ENCODE measurements at places on chromosomes 5 and 9.

GRCh38 chr5:158119961-158120723 lies 261.2 kb upstream of the CLINT1 start:
- no peak for DNase-seq

GRCh38 chr5:1012313-1012841 lies 3.8 kb downstream of the NKD2 start:
- no peak for DNase-seq

DNA sequence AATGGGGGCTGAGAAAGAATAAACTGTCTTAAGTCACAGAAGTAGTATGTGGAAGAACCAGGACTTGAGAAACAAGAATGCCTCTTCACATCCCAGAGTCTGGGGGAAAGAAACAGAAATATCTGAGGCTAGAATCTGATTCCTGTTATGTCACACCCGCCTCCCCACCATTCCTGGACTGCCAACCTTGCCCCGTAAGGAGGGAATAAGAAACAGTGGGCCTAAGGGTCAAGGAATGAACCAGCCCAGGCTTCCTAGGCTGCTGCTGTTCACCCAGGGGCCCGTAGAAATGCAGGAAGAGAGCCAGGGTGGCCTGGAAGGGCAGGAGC lies 4.3 kb downstream of the PCDH1 start:
- no peak for DNase-seq

- no peak for DNase-seq
Observed at GRCh38 chr5:73447530-73448462, 781 bp downstream of the FOXD1 start.

DNA sequence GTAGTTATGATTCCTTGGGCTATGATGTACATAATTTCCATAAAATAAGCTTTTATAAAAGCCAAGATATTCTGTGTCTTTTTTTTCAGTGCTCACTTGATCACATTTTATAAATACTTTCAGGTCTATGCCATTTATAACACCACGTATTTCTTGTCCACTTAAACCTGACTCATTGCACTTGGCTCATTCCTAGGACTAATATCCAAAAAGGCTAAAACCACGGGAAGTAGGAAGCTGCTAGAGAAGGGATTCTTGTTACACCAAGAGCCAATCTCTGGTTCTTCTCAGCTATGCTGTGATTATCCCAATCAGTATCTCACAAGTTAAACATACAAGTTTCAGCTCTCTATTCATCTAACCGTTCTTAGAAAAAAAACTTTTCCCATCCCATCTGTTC lies 80.4 kb upstream of the CDH6 start:
- DNase-seq, result peak; percentile 72

DNA sequence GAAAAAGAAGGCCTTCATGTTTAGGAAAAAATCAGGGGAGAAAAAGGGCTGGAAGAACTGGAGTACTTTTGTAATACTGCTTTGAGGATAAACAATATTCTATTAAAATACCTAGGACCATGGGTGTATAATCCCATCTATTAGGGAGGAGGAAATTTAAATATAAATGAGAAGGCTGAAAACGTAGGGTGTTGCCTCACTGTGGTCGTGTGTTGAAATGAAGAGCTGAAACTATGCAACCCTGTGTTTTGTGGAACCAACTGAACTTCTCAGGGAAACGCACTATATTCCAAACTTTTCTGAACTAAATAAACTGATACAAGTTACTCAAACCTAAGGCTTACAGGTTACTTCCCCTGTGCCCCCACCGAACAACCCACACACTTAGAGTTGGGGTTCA lies 4.5 kb upstream of the CNTLN start:
- DNase-seq, result no peak

GRCh38 chr9:90967145-90967538 lies 165.5 kb downstream of the SYK start:
- no peak for DNase-seq

- no peak for DNase-seq
Observed at GRCh38 chr9:37769306-37769705, 15.6 kb downstream of the EXOSC3 start.

- DNase-seq, result no peak
Observed at GRCh38 chr5:7437836-7438235, 41.9 kb downstream of the ADCY2 start.

DNA sequence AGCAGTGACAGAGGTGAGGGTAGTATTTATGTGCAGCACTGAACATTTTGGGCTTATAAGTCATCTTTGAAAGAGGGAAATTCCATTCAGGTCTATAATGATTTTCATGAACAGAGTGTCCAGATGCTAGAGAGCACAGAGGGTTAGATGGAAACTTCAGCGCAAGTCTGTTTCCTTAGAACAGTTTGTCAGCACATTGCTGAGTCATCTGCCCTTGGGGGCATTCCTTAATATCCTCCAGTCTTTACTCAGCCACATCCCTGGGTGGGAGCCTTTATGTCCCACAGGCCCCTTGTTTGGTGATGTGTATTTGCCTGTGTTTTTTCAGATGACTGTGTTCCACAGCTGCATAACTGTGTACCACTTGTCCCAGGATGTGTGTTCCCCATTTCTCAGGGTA lies 138.5 kb upstream of the S1PR3 start:
- peak; percentile 54 for DNase-seq

DNA sequence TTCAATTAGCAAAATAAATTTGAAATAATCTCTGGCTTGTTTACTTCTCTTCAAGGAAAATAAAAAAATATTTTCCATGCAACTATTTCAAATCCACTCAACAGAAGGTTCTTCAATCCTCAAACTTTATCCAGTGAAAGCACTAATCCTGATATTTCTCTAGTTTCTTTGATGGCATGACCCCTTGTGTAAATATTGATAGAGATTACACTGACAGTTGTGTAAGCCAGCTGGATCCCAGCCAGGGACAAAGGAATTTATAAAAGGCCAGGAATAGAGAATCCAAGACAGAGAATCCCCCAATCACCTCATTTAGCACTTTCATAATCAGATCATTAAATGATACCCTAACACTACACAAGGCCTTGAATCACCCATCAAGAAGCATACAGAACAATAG lies 135.2 kb downstream of the GNA14 start:
- DNase-seq, result no peak

GRCh38 chr9:125464591-125465385 lies 203.2 kb downstream of the GAPVD1 start:
- DNase-seq, result no peak

DNA sequence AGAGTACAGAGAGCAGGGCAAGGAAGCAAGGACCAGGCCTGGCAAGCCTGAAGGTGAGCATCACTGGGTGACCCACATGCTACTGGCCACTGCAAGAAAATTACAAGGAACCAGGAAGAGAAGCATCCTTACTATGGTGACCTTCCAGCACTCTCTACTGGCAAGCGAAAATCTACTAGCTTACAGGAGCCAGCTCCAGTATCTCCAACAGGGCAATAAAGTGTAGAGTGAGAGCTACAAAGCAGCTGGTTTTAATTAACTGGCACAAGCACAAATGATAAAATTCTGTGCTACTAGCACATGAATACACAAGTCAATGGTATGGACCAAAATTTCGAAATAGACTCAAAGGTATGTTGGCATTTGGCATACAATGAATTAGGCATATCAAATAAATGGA lies 113.3 kb upstream of the CAST start:
- DNase-seq, result no peak

DNA sequence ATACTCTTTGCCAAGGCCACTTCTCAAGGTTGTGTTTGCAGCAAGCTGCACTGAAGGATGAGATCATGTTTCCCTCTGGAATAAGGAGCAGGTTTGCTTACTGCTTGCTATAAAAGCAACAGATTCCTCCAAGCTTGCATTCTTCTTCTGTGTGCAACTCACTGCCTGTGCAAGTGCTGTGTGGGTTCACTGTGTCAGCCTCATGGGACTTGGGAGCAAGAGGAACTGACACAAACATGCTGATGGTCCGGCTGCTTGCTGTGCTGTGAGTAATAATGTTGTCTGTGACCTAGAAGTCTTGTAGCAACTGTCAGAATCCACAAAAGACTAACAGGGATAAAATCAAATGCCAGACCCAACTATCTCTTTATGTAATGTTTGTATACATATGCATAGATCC lies 33.6 kb upstream of the SHC3 start:
- DNase-seq, result no peak

- DNase-seq, result no peak
Observed at GRCh38 chr9:114054191-114054690, 23.9 kb downstream of the AMBP start.

- no peak for DNase-seq
Observed at GRCh38 chr9:72013292-72013760, 47.1 kb downstream of the C9orf57 start.

GRCh38 chr5:59036274-59036961 lies 453.5 kb downstream of the RAB3C start:
- no peak for DNase-seq

DNA sequence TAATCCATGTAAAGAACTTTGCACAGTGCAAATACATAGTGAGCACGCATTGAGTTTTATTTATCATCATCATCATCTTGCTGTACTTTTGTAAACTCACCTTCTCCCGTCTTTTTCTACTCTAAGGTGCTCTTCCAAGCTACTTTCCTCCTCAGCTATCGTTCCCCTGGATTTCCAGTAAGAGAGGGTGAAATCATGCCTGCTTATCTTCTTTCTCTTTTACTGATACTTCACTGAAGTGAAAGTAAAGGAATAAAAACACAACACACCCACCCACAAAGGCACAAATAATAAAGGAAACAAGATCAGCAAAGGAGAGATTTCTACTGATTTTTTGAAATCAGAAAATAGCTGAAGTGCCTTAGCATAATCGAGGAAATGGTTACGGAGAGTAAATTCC lies 509.9 kb downstream of the RAB3C start:
- DNase-seq, result no peak

DNA sequence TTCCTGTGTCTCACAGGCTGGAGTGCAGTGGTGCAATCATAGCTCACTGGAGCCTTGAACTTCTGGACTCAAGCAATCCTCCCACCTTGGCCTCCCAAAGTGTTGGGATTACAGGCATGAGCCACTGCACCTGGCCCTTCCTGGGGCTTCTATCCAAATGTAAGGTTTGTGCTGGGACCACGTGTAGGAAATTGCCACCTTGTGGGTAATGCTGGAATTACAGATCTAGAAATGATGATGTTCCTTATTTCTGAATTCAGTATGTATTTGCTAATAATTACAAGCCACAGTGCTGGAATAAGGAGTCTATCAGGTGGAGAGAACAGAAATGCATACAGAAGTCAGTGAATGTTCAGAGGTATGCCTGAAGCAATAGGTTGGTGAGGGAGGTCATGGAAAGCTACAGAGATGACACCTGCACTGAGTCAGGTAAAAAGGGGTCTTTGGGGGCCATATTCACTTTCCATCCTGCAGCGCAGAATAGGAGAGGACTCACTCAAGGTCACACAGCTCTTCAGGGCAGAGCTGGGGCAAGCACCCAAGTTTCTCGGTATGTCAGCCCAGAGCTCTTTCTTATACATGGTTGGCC lies 8.8 kb upstream of the IGFBPL1 start:
- no peak for DNase-seq

DNA sequence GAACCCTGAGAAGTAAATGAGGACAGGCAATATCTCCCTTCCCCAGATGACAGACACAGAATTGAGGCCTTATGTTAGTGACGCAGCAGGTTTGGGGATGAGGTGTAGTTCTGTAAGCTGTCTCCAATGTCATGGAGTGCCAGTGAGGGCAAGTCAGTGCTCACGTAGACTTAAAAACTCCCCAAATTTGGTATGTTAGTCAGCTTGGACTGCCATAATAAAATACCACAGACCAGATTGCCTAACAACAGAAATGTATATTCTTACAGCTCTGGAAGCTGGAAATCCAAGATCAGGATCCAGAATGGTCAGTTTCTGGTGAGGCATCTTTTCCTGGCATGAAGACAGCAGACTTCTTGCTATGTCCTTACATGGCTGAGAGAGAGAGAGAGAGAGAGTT lies 14.9 kb downstream of the FOXI1 start:
- DNase-seq, result no peak

- no peak for DNase-seq
Observed at GRCh38 chr9:120482424-120483186, 97.4 kb downstream of the CDK5RAP2 start.

GRCh38 chr5:139458580-139459407 lies 3.7 kb downstream of the ECSCR start:
- no peak for DNase-seq

DNA sequence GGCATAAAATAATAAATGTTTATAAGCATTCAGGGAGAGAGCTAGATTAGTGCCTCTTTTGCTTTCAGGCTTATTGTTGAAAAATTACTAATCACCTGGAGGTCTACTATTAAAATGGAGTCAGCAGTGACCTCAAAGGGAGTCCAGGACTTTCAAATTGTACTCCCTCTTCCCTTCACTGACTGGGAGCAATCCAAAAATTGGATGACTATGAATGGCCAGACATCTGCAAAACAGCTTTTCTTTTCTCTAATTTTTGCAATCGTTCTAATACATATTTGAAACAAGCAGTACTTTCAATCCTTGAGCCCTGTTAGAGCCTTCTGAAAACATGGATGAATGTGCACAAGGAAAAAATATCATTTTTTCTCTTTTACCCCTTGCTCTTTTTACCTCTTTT lies 461.8 kb downstream of the TMEM232 start:
- DNase-seq, result no peak

DNA sequence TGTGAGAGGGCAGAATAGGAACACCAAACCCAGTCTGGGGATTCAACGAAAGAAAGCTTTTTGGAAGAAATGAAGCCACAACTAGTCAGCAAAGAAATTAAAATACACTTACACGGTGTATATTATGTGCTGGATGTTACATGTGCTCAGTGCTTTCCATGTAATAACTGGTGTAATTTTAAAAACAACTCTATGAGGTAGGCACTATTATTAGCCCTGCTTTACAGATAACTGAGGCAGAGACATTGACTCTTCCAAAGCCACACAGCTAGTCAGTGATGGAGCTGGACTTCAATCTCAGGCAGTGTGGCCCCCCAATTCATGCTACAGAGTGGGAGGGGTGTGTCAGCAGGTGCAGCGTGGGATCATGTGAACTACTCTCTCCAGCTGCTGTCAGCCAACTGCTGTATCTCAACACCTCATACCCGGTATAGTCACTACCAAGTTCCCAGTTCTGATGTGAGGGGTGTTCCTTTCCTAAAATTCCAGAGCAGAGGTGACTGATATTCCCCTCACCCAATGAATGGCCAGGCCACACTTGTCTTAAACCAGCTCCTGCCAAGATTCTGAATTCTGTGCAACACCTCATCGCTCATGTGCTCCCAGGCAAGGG lies 33.8 kb upstream of the TJP2 start:
- DNase-seq, result no peak

DNA sequence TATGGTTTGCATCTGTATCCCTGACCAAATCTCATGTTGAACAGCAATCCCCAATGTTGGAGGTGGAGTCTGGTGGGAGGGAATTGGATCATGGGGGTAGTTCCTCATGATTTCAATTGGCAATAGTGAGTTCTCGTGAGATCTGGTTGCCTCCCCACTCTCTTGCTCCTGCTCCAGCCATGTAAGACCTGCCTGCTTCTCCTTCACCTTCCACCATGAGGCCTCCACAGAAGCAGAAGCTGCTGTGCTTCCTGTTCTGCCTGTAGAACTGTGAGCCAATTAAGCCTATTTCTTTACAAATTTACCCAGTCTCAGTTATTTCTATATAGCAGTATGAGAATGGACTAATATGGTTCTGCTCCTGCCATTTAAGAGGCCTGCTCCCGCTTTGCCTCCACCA lies 32.9 kb downstream of the SCAI start:
- no peak for DNase-seq

- no peak for DNase-seq
Observed at GRCh38 chr5:53568871-53569270, 8.4 kb downstream of the NDUFS4 start.
